ENCODE measurements at places on chromosomes 12 and 14. TPM values are rescaled to one million over a fixed set of nuclear protein-coding genes. Genes with fewer than 3 reads are reported as not detected.

C12orf60 gene
- total RNA-seq = 1.3 TPM

NFE2 gene
- total RNA-seq = 0.15 TPM

PAH gene
- total RNA-seq = not detected

KANSL2 gene
- total RNA-seq = 39.0 TPM

TAS2R10 gene
- 0.67 TPM for total RNA-seq

GARIN6 gene
- total RNA-seq = not detected

SOAT2 gene
- total RNA-seq = under 0.01 TPM

SLC25A47 gene
- not detected for total RNA-seq

PSMB5 gene
- 342 TPM for total RNA-seq

ZCCHC8 gene
- 12.2 TPM for total RNA-seq

AQP2 gene
- not detected for total RNA-seq

MGST1 gene
- 246 TPM for total RNA-seq

TMEM132D gene
- not detected for total RNA-seq

TRAFD1 gene
- total RNA-seq = 37.7 TPM

ADAM21 gene
- under 0.01 TPM for total RNA-seq

LGR5 gene
- under 0.01 TPM for total RNA-seq

NEMF gene
- total RNA-seq = 12.2 TPM

C3AR1 gene
- total RNA-seq = not detected

DACT1 gene
- 1.2 TPM for total RNA-seq

M6PR gene
- 76.0 TPM for total RNA-seq

ABCC9 gene
- total RNA-seq = 0.34 TPM

UNG gene
- total RNA-seq = 78.5 TPM

TAS2R50 gene
- total RNA-seq = not detected

KCNMB4 gene
- total RNA-seq = 0.45 TPM

LRTM2 gene
- total RNA-seq = not detected

CD69 gene
- total RNA-seq = not detected

CCDC184 gene
- 0.34 TPM for total RNA-seq

Data from bronchus fibroblast of lung (primary cell).